Stimulated activated CD8-positive, alpha-beta memory T cell treated with anti-CD3 and anti-CD28 coated beads, Interleukin-4, amount 100 ng/mL, for 1 hour (primary cell): ENCODE measurements at places on chromosomes 13 and 19.

- DNase-seq: no peak
Measured at GRCh38 chr19:8686549-8686948, 12.0 kb downstream of the ACTL9 start.

GRCh38 chr19:30420316-30420715, 48.1 kb downstream of the ZNF536 start:
- DNase-seq: no peak

DNA sequence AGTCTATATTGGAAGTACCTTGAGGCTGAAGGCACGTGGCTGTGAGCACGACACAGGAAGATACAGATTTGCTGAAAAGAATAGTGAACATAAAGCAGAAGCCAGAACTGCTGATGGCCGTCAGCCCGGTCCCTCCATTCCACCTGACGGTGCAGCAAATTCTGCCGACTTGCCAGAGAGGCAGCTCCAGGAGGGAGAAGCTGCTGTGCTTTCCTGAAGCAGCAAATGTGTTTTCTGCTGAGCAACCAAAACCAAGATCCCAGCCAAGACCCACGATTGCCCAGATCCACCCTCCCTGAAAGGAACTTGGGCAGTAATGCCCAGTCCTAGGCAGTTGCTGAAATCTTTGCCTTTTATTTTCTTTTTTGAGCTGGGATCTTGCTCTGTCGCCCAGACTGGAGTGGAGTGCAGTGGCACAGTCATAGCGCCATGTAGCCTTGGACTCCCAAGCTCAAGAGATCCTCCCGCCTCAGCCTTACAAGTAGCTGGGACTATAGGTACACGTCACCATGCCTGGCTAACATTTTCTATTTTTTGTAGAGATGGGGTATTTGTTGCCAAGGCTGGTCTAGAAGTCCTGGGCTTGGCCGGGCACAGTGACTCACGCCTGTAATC, 7.0 kb upstream of the RCN3 start:
- DNase-seq: no peak

- DNase-seq: no peak
Measured at GRCh38 chr19:3225169-3225485, 666 bp downstream of the CELF5 start.

GRCh38 chr13:97043302-97043701, 49.0 kb upstream of the OXGR1 start:
- DNase-seq: no peak

- no peak for DNase-seq
Measured at GRCh38 chr13:41025518-41025917, 6.4 kb upstream of the ELF1 start.

DNA sequence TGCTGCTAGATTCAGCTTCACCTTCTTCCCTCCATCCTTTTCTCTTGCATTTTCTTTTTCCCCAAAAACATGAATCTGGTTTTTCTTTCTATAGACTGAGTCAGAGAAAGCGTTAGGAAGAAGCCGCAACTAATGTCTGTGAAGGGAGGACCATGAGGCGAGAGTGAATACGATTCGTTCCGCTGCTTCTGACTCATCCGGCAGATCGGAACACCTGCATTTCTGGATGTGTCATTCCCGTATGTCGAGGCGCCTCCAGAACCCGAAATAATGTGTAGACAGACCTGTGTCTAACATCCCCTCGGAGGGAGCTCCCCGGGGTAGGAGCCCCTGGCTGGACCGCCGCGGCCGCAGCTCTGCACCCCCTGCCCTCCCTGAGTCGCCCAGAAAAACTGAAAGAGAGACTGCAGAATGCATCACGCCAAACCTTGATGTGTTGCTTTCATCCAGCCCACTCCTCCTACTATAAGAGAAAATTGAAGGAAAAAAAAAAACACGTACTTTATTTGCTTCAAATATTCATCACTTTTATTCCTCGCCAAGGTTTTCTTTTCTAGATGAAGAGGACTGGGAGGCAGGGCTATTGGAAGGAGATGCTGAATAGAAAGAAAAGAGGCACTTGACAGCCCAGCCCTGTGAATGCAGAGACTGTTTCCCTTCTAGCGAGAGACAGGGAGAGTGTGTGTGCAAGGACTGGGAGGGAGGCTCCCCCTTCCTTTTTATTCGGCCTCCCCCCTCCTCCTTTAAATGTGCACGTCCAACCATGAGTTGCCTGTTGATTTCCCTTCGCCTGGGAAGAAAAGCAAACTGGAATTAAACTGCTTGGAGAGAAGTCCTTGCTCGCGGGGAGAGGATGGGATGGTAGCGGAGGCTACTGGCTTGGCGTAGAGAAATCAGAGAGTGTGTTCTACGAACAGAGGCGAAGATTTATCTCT, 616 bp upstream of the PCDH17 start:
- no peak for DNase-seq

- no peak for DNase-seq
Measured at GRCh38 chr13:91017669-91018053, 329.8 kb upstream of the MIR17HG start.

DNA sequence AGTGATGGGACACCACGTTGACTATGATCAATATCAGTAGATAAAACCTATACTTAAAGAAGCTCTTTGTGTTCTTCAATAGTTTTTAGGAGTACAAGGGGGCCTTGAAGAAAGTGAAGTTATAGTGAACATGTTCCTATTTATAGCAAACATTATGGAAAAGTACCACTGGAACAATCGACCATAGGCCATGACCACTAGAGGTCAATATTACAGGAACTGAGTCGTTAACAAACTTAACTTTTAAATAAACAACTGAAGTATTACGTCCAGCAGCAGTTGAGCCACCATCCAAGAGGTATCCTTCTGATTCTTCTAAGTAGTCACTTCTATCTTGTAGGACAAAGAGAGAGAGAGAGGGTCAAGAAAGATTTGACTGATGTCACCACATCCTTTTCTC, 391.0 kb upstream of the SLITRK5 start:
- DNase-seq: no peak

DNA sequence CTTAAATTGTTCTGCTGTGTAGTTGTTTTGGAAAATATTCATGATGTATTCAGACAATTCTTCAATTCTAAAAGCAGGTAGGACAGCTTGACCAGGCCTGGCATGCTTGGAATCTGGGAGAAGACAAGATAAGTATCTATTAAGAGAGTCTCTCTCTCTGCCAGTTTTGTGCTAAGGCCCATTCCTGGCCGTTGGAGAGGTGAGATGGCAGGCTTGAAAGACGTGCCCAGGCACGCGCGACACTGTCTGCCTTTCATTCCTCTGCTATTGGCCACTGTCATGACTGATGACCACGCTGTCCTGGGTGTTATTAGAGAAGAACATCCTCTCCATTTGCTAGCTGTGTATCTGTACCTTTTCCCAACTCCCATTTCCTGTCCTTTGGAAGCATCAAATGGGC, 90.3 kb downstream of the LHFPL6 start:
- DNase-seq: no peak

DNA sequence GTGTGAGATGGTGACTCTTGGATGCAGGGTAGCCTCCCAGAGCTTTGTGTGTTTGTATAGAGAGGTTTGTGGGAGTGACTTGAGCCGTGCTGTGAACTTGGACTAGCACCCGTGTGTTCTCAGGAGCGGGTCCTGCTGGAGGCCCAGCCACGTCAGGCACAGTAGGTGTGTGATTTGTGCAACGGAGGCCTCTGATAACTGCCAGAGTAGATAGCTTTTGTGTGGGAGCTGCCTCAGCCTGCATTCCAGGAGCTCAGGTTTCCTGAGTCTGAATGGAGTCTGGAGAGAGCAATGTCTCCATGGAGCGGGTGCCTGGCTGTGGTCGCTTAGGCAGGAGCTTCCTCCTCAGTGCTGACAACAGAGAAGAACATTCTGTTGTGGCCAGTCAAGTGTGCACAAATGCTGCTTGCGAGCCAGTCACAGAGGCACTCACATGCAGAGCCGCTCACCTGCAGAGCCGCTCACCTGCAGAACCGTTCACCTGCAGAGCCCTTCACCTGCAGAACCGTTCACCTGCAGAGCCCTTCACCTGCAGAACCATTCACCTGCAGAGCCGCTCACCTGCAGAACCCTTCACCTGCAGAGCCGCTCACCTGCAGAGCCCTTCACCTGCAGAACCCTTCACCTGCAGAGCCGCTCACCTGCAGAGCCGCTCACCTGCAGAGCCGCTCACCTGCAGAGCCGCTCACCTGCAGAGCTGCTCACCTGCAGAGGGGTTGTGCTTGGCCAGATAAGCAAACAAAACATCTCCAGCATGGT, 32.6 kb downstream of the TFDP1 start:
- DNase-seq: no peak

GRCh38 chr19:55460670-55461258, 678 bp downstream of the ISOC2 start:
- no peak for DNase-seq

- DNase-seq: no peak
Measured at GRCh38 chr13:40586886-40587565, 79.4 kb downstream of the FOXO1 start.

GRCh38 chr13:41563341-41563983, 106.1 kb downstream of the RGCC start:
- DNase-seq: no peak

- no peak for DNase-seq
Measured at GRCh38 chr19:611481-611868, 21.8 kb downstream of the HCN2 start.

GRCh38 chr13:39676315-39676876, 20.9 kb downstream of the COG6 start:
- no peak for DNase-seq

GRCh38 chr19:558770-559439, 13.5 kb upstream of the BSG start:
- DNase-seq: no peak

DNA sequence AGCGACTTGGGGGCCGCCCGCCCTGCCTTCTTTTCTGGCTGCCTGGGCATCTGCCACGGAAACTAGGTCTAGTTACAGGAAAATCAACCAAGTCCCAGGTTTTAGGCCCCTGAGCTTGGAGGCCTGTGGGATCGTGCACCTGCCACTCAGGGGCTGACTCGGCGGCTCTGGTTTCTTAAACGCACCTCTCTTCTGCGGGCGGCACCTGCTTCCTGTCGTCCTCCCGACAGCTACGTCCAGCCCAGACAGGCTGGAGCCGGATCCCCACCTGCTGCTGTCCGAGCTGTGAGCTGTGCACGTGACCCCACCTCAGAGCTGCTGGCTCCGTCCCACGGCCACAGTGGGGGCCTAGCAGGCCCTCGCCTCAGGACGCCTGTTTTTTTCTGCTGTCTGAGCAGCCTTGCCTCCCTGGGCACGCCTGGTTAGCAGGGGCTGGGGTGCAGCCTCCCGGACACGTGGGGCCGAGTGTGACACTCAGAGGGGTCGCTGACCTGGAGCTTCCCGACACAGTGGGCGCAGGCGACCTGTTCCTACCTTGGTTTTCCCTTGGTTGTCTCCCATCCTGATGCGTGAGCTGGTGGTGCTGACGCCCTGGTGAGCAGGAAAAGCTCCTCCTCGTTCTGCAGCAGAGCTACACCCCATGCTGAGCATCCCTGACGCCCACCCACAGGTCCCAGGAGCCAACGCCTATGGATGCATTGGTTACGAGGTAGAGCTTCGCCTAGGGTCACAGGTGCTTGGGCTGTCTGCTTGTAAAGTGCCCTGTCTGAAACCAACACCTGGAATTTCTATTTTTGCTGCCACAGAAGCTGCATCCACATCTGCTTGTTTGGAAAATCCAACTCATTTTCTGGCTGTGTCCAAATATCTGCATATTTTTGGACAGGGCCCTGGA, 17.5 kb downstream of the TMEM255B start:
- DNase-seq: no peak

GRCh38 chr13:101408154-101408553, 8.2 kb downstream of the NALCN start:
- DNase-seq: no peak

DNA sequence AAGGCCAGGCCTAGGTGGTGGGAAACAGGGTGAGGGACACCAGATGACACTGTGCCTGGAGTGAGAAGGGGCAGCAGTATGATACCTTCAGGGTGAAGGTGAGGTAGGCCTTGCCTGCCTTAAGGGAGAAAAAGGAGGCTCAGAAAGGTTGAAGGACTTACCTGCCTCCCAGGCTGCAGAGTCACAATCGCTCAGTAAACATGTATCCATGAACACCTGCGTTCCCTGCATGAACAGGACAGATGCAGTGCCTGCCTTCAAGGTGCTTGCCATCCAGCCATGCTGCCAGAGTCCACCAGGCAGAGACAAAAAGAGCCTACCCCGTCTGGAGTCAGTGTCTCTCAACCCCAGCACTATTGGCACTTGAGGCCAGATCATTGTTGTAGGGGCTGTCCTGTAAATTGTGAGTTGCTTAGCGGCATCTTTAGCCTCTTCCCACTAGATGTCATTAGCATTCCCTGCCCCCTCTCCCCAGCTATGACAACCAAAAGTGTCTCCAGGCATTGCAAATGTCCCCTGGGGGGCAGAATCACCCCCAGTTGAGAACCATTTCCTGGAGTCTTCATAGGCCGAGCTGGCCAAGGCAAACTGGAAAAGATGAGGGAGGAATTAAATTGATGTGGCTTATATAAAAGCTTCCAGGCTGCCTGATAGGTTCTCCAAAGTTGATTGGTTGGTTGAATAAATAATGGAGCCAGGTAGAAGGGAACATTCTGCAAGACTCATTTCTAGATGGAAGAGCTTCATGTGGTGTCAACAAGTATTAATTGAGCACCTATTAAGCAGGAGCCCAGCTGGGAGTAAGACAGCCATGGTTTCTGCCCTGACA, 1.7 kb downstream of the MAP3K10 start:
- no peak for DNase-seq

DNA sequence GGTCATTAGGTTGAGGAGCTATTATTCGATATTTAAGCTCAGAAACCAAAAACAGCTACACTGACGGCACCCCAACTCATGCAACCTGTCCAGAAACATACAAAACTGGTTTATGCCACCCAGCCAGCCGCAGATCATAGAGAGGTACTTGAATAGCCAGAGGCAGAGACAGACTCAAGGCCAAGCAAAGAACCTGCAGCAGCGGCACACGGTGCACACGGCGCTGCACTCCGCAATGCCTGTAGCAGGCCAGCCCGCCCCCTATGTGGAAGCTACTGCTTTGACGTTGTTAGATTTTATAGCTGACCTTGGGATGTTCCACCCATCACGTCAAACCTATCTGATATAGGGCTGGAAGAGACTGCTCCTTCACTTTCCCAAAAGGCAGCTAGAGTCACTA, 11.9 kb upstream of the DHRS12 start:
- no peak for DNase-seq

DNA sequence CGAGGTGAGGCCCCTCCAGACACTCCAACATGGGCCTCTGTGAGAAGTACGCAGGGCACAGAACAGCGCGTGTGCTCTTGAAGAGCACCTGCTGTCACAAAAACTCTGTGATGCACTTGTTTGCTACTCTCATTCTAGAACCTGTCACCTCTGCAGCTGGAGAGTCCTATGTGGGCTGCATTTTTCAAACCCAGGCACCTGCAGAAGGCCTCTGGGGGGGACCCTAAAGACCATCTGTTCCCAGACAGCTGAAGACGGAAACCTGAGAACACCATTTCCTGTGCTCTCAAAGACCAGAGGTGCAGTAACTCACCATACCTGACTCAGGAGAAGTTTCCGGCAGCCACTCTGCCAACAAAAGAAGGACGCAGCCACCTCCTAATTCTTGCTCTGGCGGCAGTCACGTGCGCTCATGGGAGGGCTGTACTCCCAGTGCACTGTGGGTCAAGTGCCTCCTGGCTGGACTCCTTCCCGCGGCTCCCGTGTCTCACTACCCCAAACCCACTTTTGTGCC, 28.1 kb downstream of the RANBP3 start:
- no peak for DNase-seq

- no peak for DNase-seq
Measured at GRCh38 chr13:63840551-63841421, 2425.1 kb upstream of the PCDH20 start.
